Stimulated activated CD4-positive, alpha-beta T cell treated with anti-CD3 and anti-CD28 coated beads, Interleukin-2, amount 100 ng/mL, for 4 hours (primary cell): ENCODE measurements at places on chromosomes 2 and 18.

- DNase-seq: no peak
Measured at GRCh38 chr2:142165790-142166189, 35.0 kb upstream of the LRP1B start.

DNA sequence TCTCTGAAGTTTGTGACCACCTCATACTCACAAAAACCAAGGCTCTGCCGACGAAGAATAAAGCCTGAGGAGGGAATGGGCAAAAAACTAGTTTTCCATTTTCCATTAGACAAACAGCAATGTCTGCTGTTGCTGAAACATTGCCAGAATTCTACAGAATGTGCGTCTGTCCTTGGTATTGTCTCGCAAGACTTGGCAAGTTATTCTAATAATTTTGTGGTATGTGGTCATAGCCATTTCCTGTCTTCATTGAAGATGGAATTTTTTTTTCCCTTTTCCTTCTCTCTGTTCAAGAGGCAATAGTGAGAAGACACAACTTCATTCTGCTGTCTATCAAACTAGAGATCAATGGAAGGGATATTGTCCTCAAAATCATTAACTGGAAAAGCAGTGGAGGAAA lies 296.1 kb downstream of the RND3 start:
- DNase-seq: no peak

DNA sequence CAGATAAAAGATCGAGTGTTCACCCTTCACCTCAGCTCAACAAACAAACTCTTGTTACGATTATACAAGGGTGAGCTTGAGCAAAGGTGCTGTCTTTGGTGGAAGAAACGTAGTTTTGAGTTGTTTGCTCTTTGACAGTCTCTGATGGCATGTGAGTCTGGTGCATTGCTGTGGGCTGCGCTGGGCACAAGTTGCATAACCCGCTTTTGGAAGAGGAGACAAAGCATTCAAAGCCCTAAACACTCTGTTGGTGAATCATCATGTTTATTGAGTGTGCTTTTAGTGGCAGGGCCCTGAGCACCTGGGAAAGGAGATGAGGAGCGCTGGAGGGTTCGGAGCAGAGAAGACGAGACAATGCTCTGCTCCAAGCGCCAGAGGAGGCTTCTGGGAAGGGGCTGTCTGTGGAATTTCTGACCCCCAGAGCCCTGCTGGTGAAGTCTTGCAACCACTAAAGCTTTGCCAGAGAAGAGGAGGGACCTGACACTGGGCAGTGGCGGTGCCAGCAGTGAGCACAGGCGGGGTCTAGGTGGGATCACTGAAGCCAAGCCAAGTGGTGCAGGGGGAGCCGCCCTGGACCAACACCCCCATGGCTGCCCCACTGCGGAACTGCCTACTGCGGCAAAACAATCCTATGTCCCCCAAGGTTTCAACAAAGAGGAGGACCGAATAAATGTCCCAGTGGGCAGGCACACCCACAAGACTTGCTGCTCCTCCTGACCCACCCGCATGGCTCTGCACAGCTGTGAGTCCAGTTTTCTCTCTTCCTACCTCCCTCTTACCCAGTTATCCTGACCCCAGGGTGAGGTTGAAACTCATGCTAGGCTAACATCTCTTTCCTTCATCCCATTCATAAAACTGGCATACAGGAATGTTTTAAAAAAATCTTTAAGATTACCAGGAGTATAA lies 64.0 kb downstream of the TNFRSF11A start:
- DNase-seq: no peak

DNA sequence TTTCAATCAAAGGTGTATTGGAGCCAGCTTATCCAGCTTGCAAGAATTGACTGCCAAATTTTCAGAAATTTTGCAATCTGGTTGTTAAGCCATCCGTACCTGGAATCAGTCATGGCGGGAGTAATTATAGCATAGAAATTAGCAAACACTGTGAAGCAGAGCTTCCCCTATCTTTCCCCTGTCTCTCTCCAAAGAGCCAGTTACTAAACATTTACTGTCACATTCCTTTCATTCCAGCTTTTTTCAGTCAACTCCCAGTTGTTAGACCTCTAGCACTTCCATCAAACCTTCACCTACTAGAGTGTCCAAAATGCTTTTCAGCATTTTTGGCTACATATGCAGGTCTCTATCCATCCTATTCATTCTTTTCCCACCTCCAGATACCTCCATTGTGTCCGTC lies 137.4 kb downstream of the MC4R start:
- DNase-seq: no peak

DNA sequence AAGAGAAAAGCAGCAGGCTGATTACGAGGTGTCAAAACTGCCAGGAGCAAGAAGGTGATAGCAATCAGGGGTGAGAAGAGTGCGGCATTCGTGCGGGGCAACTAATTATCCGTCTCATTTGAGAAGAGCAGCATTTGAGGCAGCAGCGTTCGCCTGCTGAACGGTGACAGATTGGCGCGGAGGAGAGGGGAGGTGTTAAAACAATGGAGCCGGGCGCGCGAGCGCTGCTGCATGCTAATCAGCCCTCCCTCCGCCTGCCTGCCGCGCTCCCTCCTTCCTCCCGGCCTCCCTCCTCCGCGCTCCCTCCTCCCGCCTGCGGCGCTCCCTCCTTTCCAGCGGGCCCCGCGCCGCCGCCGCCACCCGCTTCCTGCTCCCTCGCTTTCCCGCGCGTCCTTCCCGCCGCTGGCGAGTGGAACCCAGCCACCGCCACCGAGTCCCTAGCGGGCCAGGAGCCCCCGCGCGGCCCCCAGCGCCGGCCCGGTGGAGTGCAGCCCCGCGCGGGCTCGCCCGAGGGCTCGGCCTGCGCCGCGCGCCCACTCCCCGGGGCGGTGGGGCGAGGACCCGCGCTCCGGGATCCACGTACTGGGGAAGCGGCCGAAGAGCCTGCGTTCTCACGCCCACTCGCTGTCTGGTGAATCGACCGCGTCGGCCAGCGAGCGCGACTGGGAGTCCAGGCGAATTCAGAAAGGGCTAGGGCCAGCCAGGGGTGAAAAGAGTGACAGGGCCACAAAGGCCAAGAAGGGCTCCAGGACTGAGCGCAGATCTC lies 69.5 kb upstream of the PSMD14 start:
- peak; percentile 29 for DNase-seq

DNA sequence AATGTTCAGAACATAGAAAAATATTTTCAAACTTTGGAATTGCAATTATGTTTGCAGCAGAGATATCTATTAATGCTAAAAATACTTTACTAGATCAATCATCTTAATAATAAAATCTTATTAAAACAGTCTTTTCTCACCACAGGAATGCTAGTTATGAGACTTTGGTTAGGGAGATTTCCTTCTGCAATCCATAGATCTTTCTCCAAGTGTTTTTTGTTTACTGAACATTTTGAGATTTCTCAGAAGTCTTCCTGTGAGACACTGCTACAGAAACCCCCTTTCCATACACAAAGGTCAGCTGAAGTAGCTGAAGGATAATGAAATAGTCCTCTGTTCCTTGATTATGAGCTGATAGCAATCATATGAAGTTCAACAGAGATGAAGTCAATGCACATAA lies 59.4 kb upstream of the RAPH1 start:
- no peak for DNase-seq

DNA sequence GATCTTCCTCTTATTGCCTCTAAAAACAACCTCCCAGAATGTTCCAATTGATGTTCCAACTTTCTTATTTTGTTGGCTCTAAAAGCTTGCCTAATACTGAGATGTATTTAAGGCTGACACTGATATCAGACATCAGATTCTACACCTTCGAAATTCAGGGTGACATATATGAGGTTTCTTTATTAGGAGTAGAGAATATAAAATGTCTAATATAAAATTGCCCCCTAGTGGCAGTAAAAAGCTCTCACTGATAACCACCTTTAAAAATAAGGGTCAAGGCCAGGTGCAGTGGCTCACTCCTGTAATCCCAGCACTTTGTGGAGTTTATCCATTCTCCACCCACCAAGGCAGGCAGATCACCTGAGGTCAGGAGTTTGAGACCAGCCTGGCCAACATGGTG lies 789.7 kb upstream of the SLC39A10 start:
- DNase-seq: no peak

DNA sequence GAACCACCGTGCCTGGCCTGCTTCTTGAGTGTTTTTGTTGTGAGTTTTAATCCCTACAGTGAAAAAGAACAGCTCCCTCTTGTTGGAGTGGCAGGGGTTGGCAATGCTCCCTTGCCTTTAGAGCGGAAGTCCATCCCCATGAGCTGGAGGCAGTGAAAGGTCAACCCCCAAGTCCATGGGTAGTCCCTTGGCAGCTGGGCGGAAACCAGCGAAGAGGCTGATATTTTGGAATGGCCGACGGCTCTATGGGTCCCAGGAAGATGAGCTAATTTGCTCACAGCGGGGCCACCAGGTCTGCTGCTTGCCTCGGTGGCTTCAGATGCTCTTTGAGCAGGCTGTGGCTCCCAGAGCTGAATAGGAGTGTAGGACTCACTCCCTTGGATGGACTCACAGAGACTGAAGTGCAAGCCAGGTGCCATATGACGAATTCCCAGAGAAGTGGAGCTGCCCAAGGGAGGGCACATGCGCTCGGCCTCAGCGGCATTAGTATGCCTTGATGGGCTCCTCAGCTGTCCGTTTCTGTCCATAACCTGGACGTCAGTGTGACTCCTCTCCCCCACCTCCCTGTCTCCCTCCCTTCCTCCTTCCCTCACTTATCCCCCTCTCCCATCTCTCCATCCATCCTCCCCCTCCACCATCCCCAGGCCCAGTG lies 25.4 kb upstream of the RHOB start:
- no peak for DNase-seq

GRCh38 chr18:23106575-23106974 lies 28.7 kb upstream of the CABLES1 start:
- no peak for DNase-seq

DNA sequence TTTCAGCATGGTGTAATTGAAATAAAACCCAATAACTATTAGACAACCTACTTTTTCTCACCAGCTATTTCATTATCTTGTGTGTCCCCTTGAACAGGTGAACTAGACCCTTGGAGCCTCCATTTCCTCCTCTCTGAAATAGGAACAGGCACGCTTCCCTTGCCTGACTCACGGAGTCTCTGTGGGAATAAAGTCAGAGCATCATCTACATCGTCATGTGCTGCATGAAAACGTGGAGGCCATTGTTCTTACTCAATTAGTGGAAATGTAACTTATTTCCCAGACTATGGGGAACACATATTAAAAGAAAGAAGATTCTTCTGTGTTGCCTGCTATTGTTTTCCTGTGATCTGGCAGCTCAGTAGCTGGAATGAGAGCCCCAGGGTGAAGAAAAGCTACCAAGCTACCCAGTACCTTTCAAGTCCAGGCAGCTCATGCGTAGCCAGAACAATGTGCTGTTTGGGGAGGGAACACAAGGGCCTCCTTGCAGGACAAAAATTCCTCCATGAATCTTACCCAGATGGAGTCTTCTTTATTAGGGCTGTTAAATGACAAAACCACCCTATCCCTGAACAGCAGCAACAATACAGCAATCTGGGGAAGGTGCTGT lies 59.8 kb downstream of the SOX11 start:
- no peak for DNase-seq

DNA sequence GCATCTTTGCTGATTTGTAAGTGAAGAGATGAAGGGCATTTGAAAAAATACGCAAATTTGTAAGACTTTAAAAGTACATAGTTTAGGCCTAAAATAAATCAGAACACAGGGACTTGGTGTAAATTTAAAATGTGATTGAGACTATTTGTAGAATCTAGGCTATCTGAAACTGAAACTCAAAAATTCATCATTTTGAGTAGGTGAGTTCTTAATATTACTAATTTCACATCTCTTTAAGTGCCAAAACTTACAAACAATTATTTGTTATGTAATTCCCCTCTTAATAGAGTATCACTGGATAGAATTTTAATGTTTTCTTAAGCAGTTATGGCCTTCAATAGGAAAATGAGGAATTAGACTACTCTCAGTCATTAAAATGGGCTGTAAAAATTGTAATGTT lies 14.0 kb upstream of the HRH4 start:
- no peak for DNase-seq

GRCh38 chr2:96847586-96847985 lies 3.8 kb upstream of the ANKRD23 start:
- DNase-seq: no peak

DNA sequence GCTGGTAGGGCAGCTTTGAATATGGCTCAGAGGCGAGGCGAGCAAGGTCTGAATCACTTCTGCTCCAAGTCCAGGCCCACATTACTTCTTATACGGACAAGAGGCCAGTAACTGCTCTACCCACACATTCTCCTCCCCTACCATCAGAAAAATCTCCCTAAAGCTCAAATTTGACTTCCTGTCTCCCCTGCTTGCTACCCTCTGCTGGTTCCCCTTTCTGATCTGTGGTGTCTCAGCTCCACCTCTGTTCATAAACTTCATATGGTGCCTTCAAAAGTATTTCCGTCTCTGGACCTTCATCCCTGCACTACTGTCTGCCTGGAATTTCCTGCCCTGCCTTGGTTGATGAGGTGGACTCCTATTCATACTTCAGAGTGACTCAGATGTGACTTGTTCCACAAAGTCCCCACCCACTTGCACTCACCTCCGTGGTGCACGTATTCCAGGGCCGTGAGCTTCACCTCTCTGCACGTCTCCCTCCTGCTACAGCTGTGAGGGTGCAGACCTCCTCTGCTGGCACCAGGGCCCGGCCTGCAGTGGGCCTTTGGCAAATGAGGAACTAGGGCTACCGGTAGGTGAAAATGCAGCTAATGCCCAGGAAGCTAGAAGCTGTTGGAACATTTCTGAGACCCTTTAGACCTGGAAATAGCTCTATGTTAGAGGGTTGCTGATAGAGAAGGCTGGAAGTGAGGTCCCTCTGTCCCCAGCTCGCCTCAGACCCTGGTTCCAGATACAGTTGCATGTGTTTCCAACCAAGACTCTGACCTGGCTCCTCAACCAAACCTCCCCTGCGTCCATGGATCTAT lies 24.6 kb upstream of the KCMF1 start:
- peak; percentile 79 for DNase-seq

DNA sequence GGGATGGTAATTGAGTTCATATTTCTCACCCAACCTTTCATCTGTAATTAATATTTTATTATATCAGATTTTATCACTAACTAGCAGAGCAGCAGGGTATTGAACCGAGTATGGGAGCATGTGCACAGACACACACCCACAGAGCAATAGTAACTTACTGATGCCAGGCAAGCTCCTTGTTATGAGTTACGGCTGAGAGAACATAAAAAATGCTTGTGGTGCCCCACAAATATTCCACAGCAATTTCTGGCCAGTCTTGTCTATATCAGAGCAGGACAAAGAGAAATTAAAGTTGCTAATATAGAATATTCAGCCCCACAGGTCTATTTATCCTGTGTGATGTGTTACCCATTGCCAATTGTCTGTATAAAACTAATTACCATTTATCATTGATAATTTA lies 501.8 kb upstream of the RAB12 start:
- DNase-seq: no peak

GRCh38 chr2:71713581-71714580 lies 260.5 kb downstream of the DYSF start:
- DNase-seq: no peak

GRCh38 chr18:24754583-24755253 lies 294.3 kb downstream of the HRH4 start:
- DNase-seq: no peak

DNA sequence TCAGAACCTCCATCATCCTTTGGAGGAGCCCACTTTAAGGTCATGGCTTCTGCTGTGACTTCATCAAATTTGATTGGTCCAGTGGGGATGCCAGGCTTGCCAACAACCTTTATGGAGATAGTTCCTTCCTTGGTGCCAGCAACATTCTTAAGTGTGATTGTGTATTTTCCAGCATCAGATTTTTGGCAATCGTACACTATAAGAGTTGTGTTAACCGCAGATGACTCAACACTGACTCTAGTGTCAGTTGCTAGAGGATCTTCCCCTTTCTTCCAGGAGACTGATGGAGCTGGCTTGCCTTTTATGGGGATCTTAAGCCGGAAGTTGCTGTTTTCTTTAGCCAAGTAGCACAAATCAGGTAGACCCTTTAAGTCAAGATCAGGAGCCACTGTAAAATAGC lies 98.7 kb downstream of the PLEKHA3 start:
- DNase-seq: no peak

- no peak for DNase-seq
Measured at GRCh38 chr2:3535794-3536681, 16.7 kb upstream of the ADI1 start.
